ENCODE measurements at places on chromosomes 2 and 18. TPM values are rescaled to one million over a fixed set of nuclear protein-coding genes. Genes with fewer than 3 reads are reported as not detected.

Gene CMPK2
- 0.30 TPM for total RNA-seq

Gene SPC25
- total RNA-seq = 12.9 TPM

Gene CXCR2
- total RNA-seq = not detected

Gene EML6
- total RNA-seq = under 0.01 TPM

Gene TET3
- total RNA-seq = 1.6 TPM

Gene PDE11A
- not detected for total RNA-seq

Gene FAM110C
- not detected for total RNA-seq

Gene ACTR2
- total RNA-seq = 78.0 TPM

Gene AAK1
- total RNA-seq = 19.0 TPM

Gene CNTNAP5
- total RNA-seq = not detected

Gene CCDC74A
- 15.5 TPM for total RNA-seq

Gene NRP2
- total RNA-seq = 22.7 TPM

Gene QPCT
- total RNA-seq = 1.5 TPM

Gene ZSWIM2
- not detected for total RNA-seq

Gene RNF152
- 1.9 TPM for total RNA-seq

Gene TMEM37
- 0.45 TPM for total RNA-seq

Gene HOXD12
- total RNA-seq = not detected

Gene AQP12B
- not detected for total RNA-seq

Gene SOS1
- total RNA-seq = 5.8 TPM

Gene FBXO41
- 1.6 TPM for total RNA-seq

Gene ANKRD29
- 0.89 TPM for total RNA-seq

Gene CREG2
- 0.34 TPM for total RNA-seq

Gene KCNF1
- total RNA-seq = 0.59 TPM

Gene TUBB8B
- total RNA-seq = not detected

Gene EGR4
- not detected for total RNA-seq

Gene SCN3A
- total RNA-seq = 0.17 TPM

Gene IGFBP5
- 13.7 TPM for total RNA-seq

Gene SPATA3
- total RNA-seq = not detected

Data from bronchus fibroblast of lung (primary cell).